ENCODE measurements at places on chromosomes 3 and 15. TPM values are rescaled to one million over a fixed set of nuclear protein-coding genes. Genes with fewer than 3 reads are reported as not detected.

Gene MNS1
- 16.2 TPM for total RNA-seq

Gene TMEM266
- total RNA-seq: 0.38 TPM

Gene PDZRN3
- not detected for total RNA-seq

GRCh38 chr3:4976109-4976508, 3.1 kb upstream of the BHLHE40 start:
- no peak for DNase-seq

- DNase-seq: no peak
Measured at GRCh38 chr3:18047052-18047451, 304.6 kb upstream of the TBC1D5 start.

DNA sequence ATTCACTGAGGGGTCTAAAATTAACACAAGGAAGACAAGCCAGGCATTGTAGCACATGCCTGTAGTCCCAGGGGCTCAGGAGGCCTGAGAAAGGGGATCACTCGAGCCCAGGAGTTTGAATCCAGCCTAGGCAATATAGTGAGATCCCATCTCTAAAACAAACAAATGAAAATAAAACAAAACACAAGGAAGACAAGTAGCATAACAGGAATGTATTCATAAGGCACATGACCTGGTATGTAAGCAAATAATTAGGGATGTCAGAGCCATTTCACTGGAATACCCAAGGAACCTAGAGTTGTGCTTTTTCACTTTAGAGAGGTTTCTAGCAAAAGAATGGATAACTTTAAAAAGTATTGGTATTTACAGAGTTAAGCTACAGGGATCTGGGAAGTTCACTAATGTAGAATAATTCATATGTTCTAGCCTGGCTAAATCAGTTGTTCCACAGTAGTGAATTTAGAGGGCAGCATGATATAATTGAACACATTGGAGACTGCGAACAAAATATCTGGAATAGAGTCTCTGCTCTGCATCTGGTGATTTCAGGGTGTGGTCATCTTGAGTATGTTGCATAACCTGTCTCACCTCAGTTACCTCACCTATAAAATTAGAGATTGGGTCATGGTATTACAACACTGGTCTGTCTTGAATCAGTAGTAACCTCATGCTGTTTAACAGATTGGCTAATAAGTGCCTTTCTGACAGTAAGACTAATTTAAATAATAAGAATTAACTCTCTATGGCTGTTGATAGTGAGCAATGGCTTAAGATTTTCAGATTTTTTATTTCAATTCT, 9.3 kb downstream of the GRAMD1C start:
- peak; percentile 91 for DNase-seq
